ENCODE measurements at places on chromosomes 13 and 19.

- DNase-seq, result no peak
Observed at GRCh38 chr13:58429917-58430316, 798.4 kb downstream of the PCDH17 start.

GRCh38 chr13:113036401-113036800 lies 67.4 kb downstream of the MCF2L start:
- DNase-seq, result no peak

DNA sequence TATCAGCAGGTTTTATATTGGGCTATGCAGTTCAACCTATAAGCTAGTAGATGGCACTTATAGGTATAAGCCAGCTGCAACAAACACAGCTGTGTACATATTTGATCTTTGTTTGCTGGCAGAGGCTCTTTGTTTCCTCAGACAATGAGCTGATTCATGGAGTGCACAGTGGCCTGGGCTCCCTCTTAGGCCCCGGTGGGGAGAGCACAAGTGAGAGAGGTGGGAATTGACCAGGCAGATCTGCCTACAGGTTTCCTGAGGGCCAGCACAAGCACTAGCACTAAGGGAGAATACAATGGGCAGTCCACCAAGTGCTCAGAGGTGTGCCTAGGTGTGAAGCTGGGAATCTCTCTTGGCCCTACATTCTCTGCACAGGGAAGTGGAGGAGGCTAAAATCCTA lies 1390.7 kb downstream of the SLITRK5 start:
- DNase-seq, result no peak

- no peak for DNase-seq
Observed at GRCh38 chr13:66087269-66087710, 1142.8 kb downstream of the PCDH9 start.

DNA sequence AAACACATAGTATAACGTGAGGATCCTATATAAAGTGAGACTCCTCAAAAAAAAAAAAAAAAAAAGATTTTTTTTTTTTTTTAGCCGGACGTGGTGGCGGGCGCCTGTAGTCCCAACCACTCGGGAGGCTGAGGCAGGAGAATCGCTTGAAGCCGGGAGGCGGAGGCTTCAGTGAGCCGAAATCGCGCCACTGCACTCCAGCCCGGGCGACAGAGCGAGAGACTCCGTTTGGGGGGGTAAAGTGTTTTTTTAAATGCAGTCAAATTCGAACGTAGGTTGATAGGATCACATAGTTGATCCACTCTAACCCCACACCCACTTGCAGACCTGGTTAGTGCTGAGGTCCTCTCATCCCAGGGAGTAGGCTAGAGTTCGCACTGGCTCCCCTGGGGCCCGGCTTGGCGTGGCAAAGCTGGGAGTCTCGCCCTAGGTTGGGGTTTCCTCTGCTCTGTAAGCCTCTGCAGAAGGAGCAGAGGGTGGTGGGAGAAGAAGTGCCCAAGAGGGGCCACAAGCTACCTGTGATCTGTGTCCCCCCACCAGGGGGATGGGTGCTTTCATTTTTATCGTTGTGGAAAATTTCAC lies 6.5 kb downstream of the RNF225 start:
- DNase-seq, result peak; percentile 48

GRCh38 chr19:7149956-7150705 lies 80.6 kb downstream of the ZNF557 start:
- no peak for DNase-seq

DNA sequence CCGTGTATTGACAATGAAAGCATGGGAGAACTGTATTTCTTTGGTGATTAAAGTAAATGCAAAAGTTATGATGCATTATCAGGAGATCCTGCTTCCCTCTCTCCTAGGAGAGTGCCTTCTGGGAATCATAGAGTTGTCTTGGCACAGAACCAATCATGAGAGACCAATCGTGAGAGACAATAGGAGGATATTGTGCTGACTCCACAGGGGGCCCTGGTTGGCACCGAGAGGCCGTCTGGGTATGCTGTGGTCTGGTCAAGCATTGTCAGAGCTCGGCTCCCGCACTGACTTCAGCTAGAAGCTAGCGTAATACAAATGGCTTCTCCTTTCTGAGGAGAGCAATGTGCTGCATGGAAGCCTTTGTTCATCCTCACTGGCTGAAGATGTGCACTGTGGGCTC lies 131.5 kb upstream of the GJB6 start:
- no peak for DNase-seq

DNA sequence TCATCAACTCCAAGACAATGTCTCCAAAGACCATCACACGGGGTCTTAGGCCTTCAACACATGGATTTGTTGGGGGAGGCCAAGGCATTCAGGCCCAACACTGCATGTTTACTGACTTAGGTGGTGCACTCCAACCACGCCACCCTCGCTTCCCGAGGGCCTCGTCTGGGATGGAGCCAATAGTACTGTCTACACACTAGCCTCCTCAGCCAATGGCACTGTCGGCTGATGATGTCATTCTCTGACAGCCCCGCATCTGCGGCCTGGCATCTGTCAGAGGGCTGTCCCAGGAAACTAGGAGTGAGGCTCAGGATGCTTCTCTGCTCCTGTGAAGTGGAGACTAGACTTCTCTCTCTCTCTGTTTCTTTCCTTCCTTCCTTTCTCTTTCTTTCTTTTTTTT lies 96.6 kb downstream of the TEX26 start:
- no peak for DNase-seq

DNA sequence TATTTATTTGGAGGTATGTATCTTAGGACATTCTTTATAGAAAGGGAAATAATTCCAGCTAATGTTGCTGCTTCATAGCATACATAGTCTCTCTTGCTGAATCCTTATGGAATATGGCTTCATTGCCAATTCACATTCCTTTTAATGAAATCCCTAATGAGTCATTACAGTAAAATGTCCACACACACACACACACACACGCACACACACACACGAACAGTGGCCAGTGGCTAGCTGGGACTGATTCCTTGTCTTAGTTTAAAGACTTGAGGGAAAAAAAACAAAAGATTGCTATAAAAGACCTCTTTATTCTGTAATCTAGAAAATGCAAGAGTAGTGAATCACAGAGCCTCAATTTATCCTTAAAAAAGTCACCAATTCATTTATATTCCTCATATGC lies 301.6 kb downstream of the SLITRK6 start:
- DNase-seq, result no peak

GRCh38 chr13:50073340-50073739 lies 58.1 kb downstream of the KCNRG start:
- no peak for DNase-seq

GRCh38 chr13:45604892-45605291 lies 10.6 kb downstream of the ERICH6B start:
- DNase-seq, result no peak

- DNase-seq, result no peak
Observed at GRCh38 chr19:16871871-16872270, 16.9 kb upstream of the F2RL3 start.

DNA sequence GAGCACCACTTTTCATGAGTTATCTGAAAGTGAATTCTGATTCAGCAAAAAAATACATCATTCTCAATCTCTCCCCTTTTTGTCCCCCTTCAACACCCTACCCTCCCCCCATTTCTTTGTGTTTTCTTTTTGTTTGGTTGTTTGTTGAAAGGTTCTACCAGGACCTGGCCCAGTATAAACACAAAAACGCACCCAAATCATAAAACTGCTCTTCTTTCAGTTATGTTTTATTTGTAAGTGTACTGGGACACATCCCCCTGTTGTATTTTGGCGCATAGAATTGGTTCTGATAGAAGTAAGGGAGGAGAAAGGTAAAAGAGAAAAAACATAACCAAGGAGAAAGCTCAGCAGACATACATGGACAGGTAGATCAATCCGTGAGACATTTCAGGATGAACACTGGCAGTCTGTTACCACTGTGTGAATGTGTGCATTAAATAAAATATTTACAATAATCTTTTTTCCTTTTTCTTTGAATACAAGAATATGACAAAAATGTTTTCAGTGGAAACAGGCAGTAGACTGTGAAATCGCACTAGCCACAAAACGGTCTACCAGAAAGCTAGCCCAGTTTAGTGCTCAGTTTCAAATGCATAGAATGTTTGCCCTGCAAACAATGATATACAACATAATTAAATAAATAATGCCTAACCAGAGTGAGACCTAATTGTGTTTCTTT lies 4.2 kb downstream of the POU4F1 start:
- no peak for DNase-seq

- DNase-seq, result no peak
Observed at GRCh38 chr19:11721681-11722080, 17.1 kb downstream of the ZNF823 start.

GRCh38 chr13:105962080-105962479 lies 573.4 kb downstream of the EFNB2 start:
- no peak for DNase-seq

GRCh38 chr13:57633950-57634838 lies 2.6 kb downstream of the PCDH17 start:
- DNase-seq, result peak; percentile 55

- DNase-seq, result no peak
Observed at GRCh38 chr13:49977992-49978391, 18.9 kb upstream of the TRIM13 start.

Data from ecto neural progenitor cell (in vitro differentiated cells).